HuH-7 (cell line): ENCODE measurements at places on chromosomes 4 and X.

DNA sequence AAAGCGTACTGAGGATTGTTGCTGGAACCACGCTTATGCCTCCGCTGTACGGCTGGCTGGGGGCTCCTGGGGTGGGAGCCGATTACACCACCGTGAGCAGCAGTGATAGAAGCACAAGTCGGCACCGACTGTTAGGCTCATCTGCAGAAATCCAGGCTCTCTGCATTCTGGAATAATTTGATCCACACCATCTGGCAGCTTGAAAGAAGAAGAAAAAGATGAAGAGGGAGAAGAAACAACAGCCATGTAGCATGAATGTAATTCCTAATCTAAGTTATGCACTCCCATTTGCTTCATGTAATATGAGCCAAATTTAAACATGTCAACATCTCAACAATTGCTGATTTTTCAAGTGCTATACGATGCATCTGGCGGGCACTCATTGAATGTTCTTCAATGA, 84.6 kb upstream of the DHX15 start:
- no peak for DNase-seq

GRCh38 chr4:69874507-69874906, 14.6 kb upstream of the SULT1E1 start:
- DNase-seq = no peak

DNA sequence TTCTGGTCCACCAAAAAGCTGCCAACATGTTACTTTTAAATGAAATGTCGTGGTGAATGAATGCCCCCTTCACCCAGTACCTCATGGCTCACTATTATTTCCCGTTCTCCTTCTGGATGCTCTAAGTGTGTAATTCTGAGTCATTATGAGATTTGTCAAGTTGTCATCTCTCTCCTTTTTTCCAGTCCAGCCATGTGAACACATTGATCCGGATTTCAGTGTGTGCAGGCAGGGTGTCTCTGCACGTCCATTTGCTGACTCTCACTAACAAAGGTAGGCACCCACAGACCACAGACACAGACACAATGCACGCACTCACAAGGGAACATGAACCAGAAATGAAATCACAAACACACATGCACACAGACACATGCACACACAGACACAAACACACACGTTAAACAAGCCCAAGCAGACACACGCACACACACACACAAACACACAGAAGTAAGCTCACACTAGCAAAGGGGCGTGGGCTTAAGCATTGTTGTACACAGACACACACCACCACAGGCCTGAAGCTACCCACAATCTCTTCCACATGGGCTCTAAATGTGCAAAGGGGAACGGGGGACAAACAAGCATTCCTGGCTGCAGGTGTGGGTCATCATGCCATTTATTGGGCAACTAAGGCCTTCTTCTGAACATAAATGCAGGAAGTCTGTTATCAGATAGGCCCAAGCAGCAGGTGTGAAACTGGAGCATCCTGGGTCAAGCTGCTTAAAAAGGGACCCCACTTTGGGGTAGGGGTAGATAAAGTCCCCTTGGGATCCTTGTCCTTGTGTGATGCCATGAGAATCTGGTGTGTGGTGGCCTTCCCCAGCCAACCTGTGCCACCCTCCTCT, 58.1 kb downstream of the NBDY start:
- DNase-seq = no peak

DNA sequence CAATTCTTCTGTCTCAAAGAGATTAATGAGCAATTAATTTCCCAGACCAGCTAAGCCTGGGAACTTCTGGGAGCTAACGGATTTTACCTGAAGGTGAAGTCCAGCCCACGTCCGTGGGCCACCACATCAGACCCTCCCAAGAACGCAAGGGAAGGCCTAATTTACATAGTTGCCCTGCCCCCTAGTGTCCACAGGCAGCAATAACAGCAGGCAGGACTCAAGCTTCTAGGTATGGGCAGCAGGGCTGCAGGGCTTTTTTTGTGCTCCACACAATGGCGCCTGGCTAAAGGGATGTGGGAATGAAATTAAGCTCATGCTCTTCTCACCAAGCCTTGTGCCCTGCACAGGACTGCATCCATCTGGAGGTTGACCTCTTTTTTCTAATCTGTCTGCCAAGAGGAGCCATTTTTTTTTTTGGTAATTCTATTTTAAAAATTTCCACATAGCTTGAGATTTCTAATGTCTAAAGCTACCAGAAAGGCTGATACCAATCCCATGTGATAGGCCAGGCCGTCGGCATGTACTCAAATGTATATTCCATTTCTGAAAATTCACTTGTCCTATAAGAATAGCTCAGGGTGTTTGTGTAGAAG, 111.9 kb upstream of the TMEM164 start:
- DNase-seq = peak; percentile 45

DNA sequence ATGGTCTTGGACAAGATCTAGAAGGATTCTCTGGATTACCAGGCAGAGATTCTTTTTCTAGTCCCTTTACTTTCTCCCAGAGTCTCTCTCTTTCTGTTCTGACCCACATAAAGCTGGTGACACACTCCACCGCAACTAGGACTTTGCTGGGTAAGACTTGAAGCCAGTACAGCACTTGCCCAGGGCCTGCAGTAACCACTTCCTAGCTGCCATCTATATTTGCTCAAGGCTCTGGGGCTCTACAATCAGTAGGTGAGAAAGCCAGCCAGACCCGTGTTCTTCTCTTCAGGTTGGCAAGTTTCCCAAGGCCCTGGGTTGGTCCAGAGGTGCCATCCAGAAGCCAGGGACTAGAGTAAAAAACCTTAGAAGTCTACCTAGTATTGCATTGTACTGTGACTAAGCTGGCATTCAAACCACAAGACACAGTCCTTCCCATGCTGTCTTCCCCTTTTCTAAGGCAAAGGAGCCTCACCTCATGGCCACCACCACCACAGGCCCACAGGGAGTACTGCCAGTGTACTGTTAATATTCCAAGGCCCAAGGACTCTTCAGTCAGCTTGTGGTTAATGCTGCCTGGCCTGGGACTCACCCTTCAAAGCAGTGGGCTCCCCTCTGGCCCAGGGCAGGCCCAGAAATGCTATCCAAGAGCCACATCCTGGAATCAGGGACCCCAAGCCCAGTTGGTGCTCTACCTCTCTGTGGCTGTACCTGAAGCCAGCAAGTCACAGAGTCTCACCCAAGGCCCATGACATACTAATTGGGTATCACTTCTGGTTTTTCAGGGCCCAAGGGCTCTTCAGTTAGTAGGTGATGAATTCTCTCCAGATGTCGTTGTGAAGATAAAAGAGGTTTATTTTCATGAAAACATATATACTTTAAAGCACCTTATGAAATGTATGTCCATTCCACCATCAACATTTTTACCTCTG, 54.7 kb downstream of the CD38 start:
- DNase-seq = no peak

GRCh38 chr4:41426539-41426938, 111.4 kb upstream of the LIMCH1 start:
- DNase-seq = no peak

DNA sequence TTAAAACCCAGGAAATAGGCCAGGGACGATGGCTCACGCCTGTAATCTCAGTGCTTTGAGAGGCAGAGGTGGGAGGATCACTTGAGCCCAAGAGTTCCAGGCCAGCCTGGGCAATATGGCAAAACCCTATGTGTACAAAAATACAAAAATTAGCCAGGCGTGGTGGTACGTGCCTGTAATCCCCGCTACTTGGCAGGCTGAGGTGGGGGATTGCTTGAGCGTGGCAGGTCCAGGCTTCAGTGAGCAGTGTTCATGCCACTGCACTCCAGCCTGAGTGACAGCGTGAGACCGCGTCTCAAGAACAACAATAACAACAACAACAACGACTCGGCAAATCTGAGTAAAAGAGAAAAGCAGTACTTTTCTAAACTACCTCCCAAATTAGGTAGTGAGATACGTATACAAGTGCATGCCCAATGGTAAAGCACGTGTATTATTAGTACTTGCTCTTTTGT, 13.0 kb upstream of the NDUFC1 start:
- DNase-seq = no peak

DNA sequence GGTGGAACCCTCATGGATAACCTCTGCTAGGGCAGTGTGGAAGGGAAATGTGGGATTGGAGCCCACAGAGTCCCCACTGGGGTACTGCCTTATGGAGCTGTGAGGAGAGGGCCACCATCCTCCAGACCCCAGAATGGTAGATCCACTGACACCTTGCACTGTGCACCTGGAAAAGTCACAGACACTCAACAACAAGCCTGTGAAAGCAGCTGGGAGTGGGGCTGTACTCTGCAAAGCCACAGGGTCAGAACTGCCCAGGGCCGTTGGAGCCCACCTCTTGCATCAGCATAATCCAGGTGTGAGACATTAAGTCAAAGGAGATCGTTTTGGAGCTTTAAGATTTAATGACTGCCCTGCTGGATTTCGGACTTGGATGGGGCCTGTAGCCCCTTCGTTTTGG, 11.6 kb downstream of the ARMCX5 start:
- no peak for DNase-seq

DNA sequence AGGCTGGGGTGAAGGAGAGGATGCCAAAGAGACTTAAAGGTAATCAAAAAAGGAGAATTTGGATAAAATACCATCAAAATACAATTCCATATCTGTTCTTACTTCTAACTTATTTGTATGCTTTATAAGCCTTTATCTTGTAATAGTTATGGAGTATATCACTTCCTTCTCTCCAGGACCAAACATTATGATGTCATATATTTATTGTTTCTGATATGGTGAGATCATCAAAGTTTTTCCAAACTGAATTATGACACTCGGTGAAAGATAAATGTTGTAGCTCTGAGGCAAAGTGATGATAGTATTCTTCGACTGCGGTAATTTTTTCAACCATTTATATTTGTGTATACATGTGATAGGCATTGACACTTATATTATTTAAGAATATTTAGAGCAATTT, 619.3 kb upstream of the TECRL start:
- no peak for DNase-seq

GRCh38 chr4:55172694-55173287, 47.4 kb upstream of the KDR start:
- no peak for DNase-seq

GRCh38 chr4:7788193-7788592, 151.5 kb downstream of the AFAP1 start:
- no peak for DNase-seq

DNA sequence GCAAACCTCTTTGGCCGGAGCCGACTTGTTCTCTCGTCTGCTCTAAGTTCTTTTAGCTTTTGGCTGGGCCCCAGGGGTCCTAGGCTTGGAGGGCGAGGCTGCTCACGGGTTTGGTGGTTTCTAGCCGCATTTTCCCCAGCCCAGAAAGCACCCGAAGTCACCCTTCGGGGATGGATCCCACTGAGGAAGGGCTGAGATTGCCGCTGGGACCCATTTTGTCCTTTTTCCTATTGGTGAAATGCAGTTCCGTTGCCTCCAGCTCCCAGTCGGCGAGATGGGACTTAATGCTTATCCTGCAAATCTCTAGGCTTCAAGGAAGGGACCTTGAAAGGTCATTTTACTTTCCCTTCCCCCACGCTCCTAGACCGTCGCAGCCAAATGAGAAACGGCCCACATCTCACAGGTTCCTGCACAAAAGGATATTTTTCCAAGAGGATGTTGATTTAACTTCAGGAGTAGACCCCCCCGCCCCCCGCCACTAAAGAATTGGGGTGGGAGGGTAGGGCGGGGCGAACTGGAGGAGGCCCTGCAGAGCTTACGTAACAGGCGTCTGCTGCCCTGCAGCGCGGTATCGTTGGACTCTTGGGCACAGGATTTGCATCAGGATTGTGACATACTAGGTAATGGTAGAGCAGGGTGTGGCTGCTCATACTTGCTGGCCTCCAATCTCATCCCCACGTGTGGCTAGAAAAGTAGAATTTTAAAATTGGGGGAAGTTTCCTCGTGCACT, 564 bp downstream of the PGK1 start:
- DNase-seq = peak; percentile 20

- no peak for DNase-seq
Measured at GRCh38 chr4:112377171-112377570, 80.0 kb downstream of the ALPK1 start.

GRCh38 chrX:119477812-119478232, 9.6 kb downstream of the SLC25A5 start:
- peak; percentile 82 for DNase-seq

- DNase-seq = no peak
Measured at GRCh38 chr4:140743194-140743931, 12.8 kb downstream of the TBC1D9 start.

DNA sequence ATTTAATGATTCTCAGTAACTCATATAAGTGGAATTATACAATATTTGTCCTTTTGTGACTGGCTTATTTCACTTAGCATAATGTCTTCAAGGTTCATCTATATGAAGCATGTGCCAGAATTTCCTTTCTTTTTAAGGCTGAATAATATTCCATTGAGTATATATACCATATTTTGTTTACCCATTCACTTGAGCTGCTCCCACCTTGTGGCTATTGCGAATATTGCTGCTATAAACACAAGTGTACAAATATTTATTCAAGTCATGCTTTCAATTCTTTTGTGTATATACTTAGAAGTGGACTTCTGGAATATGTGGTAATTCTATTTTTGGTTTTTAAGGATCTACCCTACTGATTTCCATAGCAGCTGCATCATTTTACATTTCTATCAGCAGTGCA, 219.1 kb downstream of the MID1 start:
- DNase-seq = no peak

GRCh38 chr4:134627366-134627765, 425.8 kb upstream of the PABPC4L start:
- DNase-seq = no peak

DNA sequence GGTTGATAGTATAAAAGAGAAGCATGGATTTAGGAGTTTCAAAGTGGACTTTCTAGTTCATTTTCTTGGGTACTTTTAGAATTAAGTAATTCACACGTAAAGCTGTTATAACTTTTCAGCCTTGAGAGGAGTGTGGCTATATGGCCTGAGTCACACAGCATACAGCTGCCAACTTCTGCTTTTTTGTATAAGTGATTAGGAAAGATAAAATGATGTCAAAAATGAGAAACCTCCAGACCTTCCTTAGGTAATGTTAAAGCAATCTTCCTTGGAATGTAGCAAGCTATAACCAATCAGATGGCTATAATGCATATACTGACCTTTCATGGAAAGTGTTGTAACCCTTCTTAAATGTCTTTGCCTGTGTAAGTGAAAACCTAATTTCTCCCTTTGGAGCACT, 39.2 kb downstream of the RAB40AL start:
- no peak for DNase-seq

GRCh38 chrX:129780441-129781105, 824 bp downstream of the SASH3 start:
- DNase-seq = no peak

- DNase-seq = no peak
Measured at GRCh38 chrX:4805502-4805901, 1092.1 kb upstream of the PRKX start.

DNA sequence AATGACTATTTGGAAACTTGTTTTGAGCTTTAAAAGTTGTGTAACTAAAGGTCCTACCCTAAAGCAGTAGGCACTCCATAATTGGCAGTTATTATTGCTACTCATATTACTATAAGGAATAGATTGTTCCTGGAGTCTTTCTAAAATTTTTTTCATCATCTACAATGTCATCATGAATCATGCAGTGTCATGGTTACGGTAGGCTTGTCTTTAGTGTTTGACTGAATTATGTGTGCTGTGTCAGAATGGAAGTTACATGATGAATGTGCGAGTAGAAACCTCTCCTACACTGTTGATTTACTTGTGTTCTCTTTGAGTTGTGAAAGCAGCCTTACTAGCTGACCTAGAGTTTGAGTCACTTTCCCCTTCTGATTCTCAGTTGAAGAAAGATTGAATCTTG, 1099.9 kb downstream of the RAPGEF2 start:
- DNase-seq = no peak
